Hypothalamus (tissue), 51 donors: ENCODE measurements at places on chromosomes 16 and 17.

- no peak for DNase-seq
Measured at GRCh38 chr16:78227855-78228254, 128.4 kb downstream of the WWOX start.

- DNase-seq = no peak
Measured at GRCh38 chr17:29099527-29099926, 56.6 kb downstream of the PIPOX start.

DNA sequence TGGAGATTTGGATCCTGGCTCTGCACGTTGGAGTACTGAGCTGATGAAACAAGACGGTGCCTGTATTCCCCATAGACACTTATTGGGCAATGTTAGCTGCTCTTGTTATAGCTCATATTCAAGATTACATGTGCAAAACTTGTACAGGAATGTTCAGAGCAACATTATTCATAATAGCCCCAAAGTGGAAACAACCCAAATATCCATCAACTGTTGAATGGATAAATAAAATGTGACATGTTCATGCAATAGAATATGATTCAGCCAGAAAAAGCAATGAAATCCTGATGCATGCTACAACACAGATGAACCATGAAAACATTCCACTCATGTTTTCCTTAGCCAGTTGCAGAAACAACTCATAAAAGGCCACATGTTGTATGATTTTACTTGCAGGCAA is 5.7 kb upstream of the SDR42E1 start:
- no peak for DNase-seq

DNA sequence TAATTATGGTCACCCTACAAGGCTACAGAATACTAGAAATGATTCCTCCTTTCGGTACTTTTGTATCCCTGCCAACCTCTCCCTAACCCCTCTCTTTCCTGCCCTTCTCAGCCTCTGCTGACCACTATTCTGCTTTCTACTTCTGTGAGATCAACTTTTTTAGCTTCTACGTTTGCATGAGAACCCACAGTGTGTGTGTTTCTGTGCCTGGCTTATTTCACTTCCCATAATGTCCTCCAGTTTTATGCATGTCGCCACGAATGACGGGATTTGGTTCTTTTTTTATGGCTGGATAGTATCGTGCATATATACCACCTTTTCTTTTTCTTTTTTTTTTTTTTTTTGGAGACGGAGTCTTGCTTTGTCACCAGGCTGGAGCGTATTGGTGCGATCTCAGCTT is 92.1 kb downstream of the RAP1GAP2 start:
- no peak for DNase-seq

DNA sequence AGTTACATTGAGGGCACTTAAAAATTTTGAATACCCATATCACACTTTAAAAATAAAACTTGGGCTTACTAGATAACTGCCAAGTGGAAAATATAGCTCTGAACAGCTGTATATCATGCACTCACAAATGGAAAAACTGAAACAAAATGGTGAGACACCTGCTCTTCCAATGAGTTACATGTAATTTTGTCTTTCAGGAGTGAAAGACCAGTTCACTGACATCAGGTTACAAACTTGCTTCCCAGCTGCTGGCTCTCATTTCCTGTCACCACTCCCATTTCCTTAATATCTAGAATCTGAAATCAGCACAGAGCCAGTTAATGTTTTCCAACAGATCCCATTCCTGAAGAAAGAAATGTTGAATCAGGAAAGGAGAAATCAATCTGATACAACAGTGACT is 10.8 kb downstream of the CSNK2A2 start:
- DNase-seq = no peak

- no peak for DNase-seq
Measured at GRCh38 chr17:60158751-60159478, 9.1 kb downstream of the CA4 start.

DNA sequence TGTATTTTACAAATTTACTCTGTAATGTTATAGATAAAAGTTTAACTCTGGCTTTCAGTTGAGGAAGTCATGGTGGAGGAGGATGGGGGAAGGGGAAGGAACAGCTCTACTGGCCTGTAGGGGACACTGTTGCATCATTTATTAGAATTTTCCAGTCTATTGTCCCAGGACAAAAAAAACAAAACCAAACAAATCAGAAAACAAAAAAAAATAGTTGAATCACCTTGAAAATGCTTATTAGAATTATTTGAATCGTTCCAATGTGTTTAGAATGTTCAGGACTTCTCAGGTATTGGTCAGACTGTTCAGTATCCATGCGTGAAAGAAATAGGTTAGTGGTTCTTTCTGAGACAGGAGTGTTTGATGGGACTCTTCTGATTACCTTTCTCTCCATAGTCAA is 242.0 kb downstream of the FTO start:
- no peak for DNase-seq

DNA sequence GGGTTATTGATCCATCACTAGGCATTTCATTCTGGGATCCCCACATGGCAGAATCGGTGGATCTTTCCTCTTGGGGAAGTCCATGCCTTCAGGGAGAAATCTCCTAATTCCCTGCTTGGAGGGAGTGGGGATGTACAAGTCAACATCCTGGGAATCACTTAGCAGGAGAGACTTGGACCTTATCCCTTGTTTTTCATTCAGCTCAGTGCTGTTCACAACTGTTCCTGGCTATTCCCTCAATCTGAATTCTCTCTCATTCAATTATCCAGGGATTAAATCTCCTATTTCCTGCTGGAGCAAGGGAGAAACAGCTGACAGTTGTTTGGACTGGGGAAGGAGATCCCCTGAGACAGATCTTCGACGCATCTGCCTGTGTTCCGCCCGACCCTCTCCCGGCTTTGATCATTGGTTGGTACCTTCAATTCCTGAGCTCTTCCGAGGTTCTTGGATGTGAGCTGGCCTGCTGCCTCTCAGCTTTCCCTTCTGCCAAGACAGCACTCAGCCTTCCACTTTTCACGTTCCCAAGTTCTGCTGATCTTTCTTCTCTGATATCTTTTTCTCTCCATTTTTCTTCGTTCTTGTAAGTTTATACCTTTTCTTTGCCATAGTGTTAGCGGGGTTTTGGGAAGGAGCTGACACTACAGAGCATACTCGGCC is 115.4 kb upstream of the GNAO1 start:
- DNase-seq = no peak

DNA sequence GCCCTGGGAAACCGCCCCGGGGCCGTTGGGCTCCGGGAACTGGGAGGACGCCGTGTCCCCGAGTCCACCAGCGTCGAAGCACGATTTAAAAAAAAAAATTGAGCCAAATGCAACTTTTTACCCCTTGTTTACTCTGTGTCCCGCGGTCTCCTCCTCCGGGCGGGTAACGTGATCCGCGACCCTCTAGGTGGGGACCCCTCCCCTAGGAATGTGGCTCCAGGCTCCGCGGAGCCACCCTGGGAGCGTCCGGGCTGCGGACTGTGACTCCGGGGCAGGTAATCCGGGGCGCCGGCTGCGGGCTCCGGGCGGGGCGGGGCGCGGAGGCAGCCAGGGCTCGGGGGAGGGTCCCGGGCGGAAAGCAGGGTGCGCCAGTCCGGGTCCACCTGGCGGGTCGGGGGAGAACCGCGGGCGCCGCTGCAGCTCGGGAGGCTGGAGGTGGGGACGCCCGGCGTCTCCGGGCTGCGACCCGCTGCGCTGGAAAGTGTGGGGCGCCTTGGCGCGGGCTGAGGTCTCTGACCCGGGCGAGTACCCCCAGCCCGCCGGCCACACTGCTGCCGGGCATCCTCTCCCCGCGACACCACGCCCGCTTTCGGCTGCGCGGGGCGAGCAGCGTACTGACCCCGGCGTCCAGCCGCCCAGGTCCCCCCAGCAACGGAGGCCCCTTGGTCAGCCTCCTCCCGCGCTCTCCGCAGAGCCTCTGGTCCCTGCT is 852 bp upstream of the HELZ start:
- DNase-seq = peak; percentile 45

- no peak for DNase-seq
Measured at GRCh38 chr16:85435286-85435685, 177.8 kb upstream of the GSE1 start.

- DNase-seq = no peak
Measured at GRCh38 chr17:33977729-33978514, 277.2 kb upstream of the CCL2 start.

GRCh38 chr16:48041981-48042421 is 113.8 kb downstream of the ABCC12 start:
- no peak for DNase-seq

DNA sequence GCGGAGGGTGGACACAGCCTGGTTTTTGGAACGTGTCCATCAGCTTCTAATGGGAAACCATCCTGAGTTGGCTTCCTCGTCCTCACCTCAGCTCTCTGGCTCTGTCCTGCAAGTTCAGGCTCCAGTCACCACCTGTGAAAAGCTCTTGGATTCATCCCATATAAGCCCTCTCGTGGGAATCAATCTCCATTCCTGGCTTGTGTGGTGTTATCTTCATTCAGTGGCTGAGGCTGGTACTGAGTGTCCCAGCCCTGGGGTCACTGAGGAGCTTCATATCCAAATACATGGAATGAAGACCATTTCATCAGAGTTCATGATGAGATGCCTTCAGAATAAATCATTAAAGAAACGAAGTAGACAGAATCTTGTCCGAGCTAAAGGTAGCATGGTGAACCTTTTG is 189.2 kb downstream of the RBFOX1 start:
- no peak for DNase-seq

- DNase-seq = no peak
Measured at GRCh38 chr17:54760836-54761235, 139.8 kb upstream of the TOM1L1 start.

GRCh38 chr16:2507052-2507659 is 6.6 kb upstream of the ATP6V0C start:
- no peak for DNase-seq

GRCh38 chr16:8716592-8716991 is 42.2 kb downstream of the ABAT start:
- no peak for DNase-seq

DNA sequence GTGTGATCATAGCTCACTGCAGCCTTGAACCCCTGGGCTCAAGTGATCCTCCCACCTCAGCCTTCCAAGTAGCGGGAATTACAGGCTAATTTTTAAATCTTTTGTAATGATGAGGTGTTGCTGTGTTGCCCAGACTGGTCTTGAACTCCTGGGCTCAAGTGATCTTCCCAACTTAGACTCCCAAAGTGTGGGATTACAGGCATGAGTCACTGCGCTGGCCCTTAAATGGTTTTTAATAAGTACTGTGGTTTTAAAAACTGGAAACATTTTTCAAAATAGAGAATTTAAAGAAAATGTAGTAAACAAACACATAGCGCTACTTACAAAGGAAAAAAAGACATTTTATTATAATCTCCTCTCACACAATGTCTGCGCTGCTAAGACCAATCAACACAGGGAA is 32.2 kb downstream of the MARCHF10 start:
- no peak for DNase-seq

DNA sequence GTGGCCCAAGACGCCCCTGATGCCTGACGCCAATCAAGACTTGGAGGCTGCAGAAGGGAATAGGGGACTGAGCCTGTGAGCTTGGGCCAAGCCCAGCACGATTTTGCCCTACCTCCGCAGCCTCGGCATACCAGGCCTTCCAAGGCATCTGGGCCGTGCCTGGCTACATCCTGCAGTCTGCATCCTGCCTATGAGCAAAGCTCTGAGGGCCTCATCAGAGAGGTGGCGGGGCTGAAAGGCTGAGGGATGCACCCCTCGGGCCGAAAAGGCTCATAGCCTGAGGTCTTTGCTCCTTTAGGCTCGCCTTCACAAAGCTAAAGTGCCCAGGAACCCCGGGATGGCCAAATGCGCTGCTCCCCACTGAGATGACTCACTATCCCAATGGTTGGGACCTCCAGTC is 2.5 kb downstream of the SEZ6 start:
- DNase-seq = no peak

GRCh38 chr16:22628994-22629393 is 118.3 kb downstream of the NPIPB5 start:
- DNase-seq = no peak
